ENCODE measurements at places on chromosomes 3 and 15.

DNA sequence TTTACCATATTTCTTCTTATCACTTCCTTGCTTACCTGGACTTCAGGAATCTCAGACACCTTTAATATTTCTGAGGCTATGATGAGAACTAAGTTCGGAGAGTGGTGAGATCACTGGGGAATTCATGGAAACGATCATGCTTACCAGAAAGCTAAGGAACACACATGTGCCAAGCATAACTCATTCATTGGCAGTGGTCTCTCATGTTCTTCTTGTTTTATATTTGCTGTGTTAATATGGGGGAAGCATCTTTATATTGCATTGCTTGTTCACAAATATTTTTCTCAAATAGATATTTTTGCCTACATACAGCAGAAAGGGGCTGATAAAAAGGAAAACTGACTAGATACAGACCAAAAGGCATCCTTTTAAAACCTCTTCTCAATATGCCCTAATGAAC lies 55.8 kb downstream of the COL6A6 start:
- DNase-seq: no peak

- no peak for DNase-seq
Observed at GRCh38 chr15:92643849-92644815, 11.4 kb downstream of the FAM174B start.

DNA sequence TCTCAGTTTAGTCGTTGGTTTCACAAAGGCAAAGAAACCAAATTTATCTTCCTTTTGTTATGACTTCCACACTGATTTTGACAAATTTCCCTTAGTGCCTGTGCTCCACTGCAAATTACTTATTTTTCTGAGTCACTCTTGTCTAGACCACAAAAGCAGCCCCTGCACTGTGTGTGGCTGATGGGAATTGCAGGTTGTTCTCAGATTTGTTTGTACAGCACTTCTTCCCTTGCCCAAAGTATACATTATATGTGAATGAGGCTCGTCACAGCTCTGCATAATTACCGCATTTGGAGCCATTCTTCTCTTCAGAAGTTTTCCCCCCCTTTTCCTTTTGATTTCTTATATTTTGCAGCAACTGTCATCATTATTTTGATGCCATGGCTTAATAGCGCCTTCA lies 354.2 kb upstream of the IL12A start:
- DNase-seq: no peak

- no peak for DNase-seq
Observed at GRCh38 chr15:67038736-67039135, 26.7 kb upstream of the SMAD3 start.

DNA sequence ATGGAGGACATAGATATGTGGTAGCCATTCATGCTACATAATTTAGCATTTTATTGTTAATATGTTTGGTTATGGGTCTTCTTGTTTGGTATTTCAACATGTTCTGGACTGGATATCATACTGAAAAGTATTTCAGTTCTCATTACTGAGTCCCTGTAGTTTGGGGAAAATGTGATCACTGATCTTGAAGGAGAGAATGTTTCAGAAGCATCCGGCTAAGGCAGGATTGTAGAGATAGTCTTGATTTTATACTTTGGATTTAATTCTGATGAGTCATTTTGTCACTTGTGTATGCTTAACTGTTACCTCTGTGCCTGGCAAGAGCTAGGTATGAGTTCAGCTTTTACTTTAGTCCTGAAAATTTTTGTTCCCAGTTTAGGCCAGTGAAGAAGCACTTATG lies 7.1 kb downstream of the CHD2 start:
- no peak for DNase-seq

DNA sequence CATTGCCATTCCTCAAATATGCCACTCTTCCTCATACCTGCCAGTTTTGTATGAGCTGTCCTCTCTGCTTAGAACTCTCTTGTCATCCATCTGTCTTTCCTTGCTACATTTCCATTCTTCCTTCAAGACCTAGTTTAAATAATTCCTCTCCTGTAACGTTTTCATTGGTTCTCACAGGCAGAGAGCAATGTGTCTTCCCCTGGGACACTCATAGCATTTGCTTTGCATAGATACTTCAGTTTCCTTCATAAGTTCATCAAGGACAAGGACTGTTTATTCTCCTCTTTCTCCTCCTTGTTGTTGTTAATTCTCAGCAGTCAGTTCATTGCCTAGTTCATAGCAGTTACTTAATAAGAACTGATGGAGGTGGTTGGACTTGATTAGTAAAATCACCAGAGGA lies 10.5 kb downstream of the NR2C2 start:
- DNase-seq: no peak

DNA sequence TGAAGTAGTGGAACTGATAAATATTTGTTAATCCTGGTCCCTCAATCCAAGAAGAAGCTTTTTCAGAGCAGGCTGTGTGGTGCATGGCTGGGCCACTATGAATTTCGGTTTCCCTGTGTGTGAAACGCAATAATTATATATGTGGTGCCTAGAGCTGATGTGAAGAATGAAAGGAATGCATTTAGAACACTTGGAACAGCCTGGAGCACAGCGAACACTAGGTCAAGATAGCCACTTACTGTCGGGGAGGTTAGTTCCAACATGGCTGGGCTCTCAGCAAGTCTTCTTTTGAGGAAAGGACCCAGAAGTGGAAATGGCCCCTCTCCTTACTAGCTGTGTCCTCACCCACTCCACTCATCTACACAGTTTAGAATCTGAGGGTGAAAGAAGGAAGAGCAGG lies 245.7 kb downstream of the FHIT start:
- no peak for DNase-seq

GRCh38 chr3:57689367-57690053 lies 3.4 kb downstream of the DENND6A start:
- no peak for DNase-seq

DNA sequence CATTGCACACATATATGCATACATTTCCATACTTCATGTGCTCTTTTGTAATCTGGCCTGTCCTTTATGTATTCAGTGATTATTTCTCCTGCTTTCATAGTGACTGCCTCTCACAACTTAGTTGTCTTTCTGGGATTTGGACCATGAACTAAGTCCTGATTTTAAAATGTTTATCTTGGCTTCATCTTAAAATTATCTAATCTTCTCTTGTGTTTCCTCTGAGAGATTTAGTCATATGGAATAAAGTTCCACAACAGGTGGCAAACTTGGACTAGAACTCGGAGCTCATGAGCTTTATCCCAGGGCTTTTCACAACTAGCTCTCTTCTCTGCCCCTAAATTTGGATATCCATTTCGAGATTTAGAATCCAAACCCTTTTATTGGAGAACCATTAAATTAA lies 44.3 kb downstream of the U2SURP start:
- DNase-seq: no peak

- no peak for DNase-seq
Observed at GRCh38 chr15:59237924-59238331, 31.3 kb downstream of the LDHAL6B start.

- no peak for DNase-seq
Observed at GRCh38 chr3:9119331-9119730, 130.1 kb downstream of the SRGAP3 start.

DNA sequence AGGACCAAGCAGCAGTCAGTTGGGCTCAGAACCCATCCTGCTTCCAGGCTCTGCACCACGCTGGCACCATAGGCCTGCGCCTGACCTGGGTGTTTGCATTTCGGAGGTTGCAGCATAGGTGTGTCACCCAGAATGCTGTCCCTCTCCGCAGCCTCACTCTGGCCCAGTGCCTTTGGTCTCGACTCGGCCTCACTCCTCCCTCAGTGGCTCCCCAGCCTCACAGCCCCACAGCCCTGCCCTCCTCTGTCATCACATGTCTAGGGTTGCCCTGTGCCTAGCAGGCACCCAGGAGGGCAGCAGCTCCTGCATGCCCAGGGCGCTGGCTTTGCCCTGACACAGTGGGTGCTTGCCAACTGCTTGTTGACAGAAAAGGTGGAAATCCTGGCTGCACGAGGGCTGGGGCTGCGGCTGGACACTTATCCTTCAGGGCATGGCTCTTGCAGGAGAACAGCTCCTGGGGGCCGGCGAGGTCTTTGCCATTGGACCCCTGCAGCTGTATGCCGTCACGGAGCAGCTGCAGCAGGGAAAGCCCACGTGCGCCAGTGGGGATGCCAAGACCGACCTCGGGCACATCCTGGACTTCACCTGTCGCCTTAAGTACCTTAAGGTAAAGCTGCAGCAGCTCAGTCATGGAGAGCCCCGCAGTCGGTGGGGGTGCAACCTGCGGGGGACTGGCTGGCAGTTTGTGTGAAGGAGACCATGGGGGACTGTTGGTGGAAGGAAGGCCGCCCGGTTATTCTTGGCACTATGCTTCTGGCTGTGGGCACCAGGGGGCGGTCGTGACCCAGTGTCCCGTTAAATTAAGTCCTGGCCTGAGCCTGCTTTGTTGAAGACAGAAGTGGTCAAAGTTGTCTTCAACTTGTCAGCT lies 16.2 kb downstream of the NISCH start:
- no peak for DNase-seq

DNA sequence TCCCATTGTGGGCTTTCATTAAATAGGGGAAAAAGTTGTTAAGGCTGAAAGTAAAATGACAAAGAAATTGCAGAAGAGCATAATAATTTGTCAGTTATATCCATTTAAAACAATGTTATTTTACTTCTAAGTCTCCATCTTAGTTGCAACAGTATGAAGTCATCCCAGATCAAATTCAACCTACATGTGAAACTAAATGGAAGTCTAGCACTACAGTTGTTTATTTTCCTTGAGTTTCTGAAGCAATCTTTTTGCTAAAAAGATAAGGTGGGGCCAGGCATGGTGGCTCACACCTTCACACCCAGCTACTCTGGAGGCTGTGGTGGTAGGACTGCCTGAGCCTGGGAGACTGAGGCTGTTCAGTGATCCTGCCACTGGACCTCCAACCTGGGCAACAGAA lies 80.2 kb downstream of the DPH6 start:
- DNase-seq: no peak

DNA sequence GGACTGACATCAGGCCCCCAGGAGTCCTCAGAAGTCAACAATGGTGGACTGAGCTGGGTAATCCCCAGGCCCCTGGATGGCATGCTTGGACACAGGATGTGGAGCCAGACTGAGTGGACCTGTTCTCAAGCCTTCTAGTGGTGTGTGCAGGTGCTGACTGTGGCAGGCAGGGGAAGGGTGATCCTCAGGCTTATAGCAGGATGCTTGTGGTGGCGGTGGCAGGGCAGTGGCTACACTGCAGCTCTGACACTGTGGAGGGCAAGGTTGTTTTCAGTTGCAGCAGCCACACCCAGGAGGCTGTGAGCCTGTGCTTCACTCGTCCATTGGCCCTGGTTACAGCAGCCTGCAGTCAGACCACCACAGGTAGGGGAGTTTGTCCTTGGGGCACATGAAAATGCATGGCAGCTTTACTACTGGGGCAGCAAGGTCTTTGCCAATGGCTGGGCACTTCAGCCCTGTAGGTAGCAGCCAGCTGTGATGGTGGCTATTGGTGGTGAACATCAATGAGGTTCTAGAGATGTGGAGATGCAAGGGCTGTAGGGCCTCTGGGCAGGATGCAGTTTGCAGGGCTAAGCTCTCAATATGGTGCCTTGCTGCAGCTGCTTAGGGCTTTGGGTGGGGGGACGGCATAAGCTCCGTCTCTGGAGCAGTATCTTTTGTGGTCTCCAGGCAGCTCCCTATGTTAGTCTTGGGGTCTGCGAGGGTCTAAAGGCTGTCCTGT lies 17.5 kb upstream of the MYO5A start:
- no peak for DNase-seq

DNA sequence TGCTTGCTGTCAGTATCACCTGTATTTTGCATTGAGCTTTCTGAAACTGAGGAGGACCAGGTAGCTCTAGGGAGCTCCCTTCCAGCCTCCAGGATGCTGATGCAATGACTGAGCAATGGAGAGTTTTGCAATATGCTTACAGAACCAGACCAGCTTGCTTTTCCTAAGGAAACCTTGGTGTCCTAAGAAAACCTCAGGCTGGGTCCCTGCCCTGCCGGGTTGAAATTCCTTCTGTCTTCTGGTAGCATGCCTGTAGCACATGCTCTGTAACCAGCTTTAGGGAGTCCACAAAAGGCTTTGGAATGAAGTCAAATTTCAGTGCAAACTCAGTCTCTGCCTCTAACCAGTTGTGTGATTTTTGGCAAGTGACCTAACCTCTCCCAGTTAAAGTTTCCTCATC lies 65.8 kb upstream of the GSK3B start:
- no peak for DNase-seq

- DNase-seq: no peak
Observed at GRCh38 chr15:56207092-56207491, 36.6 kb downstream of the RFX7 start.

DNA sequence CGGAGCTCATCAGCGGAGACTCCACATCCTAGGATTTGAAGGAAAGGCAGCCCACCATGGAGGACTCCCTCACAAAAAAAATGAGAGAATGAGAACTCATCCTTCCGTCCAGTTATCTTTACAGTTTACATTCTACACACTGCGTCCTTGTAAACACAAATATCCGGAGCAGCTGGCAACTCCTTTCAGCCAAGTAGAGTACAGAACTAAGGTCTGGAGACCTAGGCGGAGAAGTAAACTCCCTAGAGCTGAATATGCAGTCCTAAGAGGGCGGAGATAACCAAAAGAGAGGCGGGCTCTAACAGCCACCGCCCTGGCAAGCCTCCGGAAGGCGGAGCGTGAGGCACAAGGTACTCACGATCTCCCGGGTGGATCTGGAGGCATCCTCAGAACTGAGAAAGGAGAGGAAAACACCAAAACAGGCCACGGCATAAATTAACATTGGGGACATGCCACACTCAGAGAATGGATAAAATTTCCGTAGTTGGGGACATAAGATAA lies 924 bp upstream of the SIN3A start:
- DNase-seq: peak; percentile 61

DNA sequence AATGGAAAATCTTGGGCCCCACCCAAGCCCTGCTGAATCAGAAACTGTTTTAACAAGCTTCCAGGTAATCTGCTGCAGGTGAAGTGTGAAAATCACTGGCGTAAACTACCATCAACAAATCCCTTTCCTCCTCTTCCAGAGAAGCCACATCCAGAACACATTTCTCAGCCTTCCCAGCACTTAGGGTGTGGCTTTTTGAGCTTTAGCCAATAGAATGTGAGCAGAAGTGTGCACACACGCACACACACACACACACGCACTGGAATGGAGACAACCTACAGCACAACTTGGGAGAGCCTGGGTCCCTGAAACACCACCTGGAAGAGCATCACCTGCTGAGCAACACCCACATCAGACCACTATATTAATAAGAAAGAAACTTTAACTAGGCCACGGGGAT lies 98.6 kb downstream of the OSBPL10 start:
- no peak for DNase-seq

DNA sequence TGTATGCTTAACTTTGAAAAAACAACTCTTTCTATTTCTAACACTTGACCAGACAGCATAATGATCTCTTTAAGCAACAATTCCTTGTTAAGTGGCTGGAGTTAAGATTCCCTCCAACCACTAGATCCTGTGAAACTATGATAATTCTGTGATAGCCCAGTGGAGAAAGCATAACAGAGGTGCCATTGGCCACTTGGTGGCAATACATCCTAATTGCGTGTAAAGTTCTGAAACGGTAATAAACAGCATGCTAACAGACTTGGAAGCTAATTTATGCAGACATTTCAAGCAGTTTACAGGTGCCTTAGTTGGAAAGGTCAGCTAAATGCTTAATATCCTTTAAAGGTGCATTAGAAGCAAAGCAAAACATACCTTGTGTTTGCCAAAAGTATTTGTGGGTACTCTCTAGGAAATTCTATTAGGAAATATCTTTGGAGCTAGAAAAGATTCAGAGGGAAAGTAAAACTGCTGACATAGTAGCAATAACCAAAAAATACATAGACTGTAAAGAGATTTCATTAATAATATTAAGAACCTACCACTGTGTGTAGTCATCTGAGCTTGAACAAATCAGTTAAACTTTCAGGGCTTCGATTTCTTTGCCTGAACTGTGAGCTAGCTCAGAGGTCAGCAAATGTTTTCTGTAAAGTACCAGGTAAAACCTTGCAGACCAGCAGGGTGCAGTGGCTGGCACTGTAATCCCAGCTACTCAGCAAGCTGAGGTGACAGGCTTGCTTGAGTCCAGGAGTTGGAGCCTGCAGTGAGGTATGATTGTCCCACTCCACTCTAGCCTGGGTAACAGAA lies 19.0 kb upstream of the CSTA start:
- no peak for DNase-seq
